GM23338 (cell line): ENCODE measurements at places on chromosomes 7 and 10.

DNA sequence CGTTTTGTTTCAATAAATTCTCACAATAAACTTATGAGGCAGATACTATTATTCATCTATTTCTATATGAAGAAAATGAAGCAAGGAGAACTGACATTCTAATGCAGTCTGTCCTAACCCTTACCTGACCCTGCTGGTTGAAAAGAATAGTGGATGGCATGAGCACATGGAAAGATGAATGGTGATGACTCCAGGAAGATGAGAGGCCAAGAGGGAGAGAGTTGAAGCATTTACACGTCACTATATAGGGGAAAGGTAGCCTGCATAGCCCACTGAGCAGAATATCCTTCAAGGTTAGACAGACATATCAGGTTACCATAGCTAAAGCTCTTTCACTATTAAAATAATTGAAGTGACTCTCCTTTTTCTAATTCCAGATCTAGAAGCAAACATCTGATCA, 163.9 kb upstream of the CDK1 start:
- peaks cover 3% of the 10 kb centered on the region; the same call in 1 of the 2 replicates for H3K4me1 ChIP-seq
- DNase-seq = no peak
- no peak overlapping the region for H3K27ac ChIP-seq
- H3K36me3 ChIP-seq = no peaks in the 10 kb centered on the region
- no peaks in the 10 kb centered on the region for H3K27me3 ChIP-seq

- H3K27me3 ChIP-seq = no peaks in the 10 kb centered on the region
- H3K36me3 ChIP-seq = no peaks in the 10 kb centered on the region
- H3K4me1 ChIP-seq = no peaks in the 10 kb centered on the region
- H3K27ac ChIP-seq = no peak overlapping the region
These were observed 209.1 kb downstream of the TRIL start for GRCh38 chr7:28748933-28749584.

DNA sequence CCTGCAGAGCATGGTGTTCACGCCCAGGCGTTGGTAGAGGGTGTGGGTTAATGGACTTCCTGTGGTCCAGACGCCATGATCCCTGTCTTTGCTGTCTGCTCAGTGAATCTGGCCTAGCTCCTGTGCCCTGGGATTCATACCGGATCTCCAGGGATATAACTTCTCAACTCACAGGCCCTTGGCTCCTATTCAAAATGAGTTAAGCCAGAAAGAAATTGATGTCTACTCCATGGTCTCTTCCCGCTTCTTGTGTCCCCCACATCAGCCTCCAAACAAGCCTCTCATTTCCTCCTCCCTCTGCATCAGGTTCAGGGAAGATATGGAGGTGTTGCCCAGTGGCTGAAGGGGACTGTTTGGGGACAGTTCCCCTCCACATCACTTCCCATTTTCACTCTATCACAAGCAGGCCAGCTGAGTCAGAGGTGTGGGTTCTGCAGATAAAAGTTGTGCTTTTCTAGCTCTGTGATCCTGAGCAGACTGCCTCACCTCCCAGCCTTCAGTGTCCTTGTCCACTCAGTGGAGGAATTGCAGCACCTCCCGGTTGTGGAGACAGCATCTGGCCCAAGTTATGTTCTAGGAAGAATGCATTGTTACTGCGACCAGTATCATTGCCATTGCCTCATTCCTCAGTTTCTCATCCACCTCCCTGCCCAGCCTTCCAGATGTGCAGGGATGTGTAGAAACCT, 22.5 kb downstream of the AKR1E2 start:
- H3K4me3 ChIP-seq = no peak overlapping the region
- DNase-seq = no peak
- H3K4me1 ChIP-seq = peaks cover 3% of the 10 kb centered on the region; the same call in 1 of the 2 replicates

GRCh38 chr7:70553364-70553763, 578.6 kb upstream of the GALNT17 start:
- no peaks in the 10 kb centered on the region for H3K27me3 ChIP-seq
- H3K27ac ChIP-seq = no peak overlapping the region
- H3K36me3 ChIP-seq = 0 out of 2 replicates have a peak, but pooled peaks cover 4% of the 10 kb centered on the region
- no peaks in the 10 kb centered on the region for H3K4me1 ChIP-seq
- no peak overlapping the region for H3K4me3 ChIP-seq

- H3K4me1 ChIP-seq = no peaks in the 10 kb centered on the region
- no peaks in the 10 kb centered on the region for H3K36me3 ChIP-seq
- no peak overlapping the region for H3K27ac ChIP-seq
- no peak for DNase-seq
These were observed 42.8 kb upstream of the ZNF32 start for GRCh38 chr10:43691485-43691884.

GRCh38 chr10:97534746-97535367, 36.1 kb downstream of the UBTD1 start:
- no peak overlapping the region for H3K27ac ChIP-seq
- H3K27me3 ChIP-seq = no peaks in the 10 kb centered on the region
- peak; percentile 84 for DNase-seq
- H3K4me1 ChIP-seq = peaks cover 11% of the 10 kb centered on the region

GRCh38 chr10:77723376-77723775, 85.8 kb upstream of the KCNMA1 start:
- H3K4me1 ChIP-seq = peaks cover 4% of the 10 kb centered on the region; the same call in 1 of the 2 replicates
- no peak overlapping the region for H3K4me3 ChIP-seq
- no peaks in the 10 kb centered on the region for H3K27me3 ChIP-seq
- DNase-seq = no peak
- no peaks in the 10 kb centered on the region for H3K36me3 ChIP-seq
- H3K27ac ChIP-seq = no peak overlapping the region
